Daoy (cell line): ENCODE measurements at places on chromosomes 1 and 21. TPM values are rescaled to one million over a fixed set of nuclear protein-coding genes. Genes with fewer than 3 reads are reported as not detected.
A peak's percentile ranks its signal among the peaks of the same experiment; 100 is the strongest.

Gene GPR37L1
- total RNA-seq = under 0.01 and 0.06 TPM in 2 replicates

Gene ESRRG
- total RNA-seq = 0.17 TPM in 1 of 2 replicates, not detected in the other

GRCh38 chr1:202016022-202016810 lies 5.8 kb downstream of the ELF3 start:
- DNase-seq = no peak

- peak; percentile 23 for DNase-seq
These were observed 83.4 kb downstream of the FOXD2 start for GRCh38 chr1:47521034-47521881.

- no peak for DNase-seq
These were observed 132.7 kb downstream of the DMRTB1 start for GRCh38 chr1:53591924-53592323.

GRCh38 chr1:90671741-90672140 lies 45.4 kb downstream of the BARHL2 start:
- DNase-seq = no peak

- DNase-seq = no peak
These were observed 36.7 kb upstream of the WASF2 start for GRCh38 chr1:27526569-27527222.

DNA sequence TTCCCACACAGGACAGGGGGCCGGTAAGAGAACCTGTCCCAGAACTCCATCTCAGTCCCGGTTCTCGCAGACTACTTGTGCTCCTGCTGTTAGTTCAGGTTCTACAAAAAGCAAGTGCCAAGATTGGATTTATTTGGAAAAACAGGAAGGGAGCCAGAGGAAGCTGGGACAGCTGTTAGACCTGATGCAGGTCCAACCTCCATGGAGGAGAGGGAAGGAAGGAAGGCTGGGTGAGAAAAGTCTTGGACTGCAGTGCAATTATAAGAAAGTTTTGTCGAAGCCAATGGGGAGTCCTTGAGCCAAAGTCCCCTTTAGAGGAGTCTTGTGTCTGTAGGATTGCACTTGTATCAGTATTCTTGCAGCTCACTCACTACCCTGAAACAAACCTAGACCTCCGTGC lies 191.2 kb downstream of the GREM2 start:
- no peak for DNase-seq

- DNase-seq = peak; percentile 56
These were observed 632 bp downstream of the PEX19 start for GRCh38 chr1:160284220-160284781.
